ENCODE measurements at places on chromosomes 3 and 15. TPM values are rescaled to one million over a fixed set of nuclear protein-coding genes. Genes with fewer than 3 reads are reported as not detected.

Gene SCN5A
- 1.7 TPM for total RNA-seq

Gene RARRES1
- not detected for total RNA-seq

Gene ZNF621
- 12.4 TPM for total RNA-seq

Gene LXN
- total RNA-seq, result not detected

All from A172 (cell line).